Activated CD8-positive, alpha-beta memory T cell treated with anti-CD3 and anti-CD28 coated beads for 1 hour (primary cell): ENCODE measurements at places on chromosomes 12 and 14.

DNA sequence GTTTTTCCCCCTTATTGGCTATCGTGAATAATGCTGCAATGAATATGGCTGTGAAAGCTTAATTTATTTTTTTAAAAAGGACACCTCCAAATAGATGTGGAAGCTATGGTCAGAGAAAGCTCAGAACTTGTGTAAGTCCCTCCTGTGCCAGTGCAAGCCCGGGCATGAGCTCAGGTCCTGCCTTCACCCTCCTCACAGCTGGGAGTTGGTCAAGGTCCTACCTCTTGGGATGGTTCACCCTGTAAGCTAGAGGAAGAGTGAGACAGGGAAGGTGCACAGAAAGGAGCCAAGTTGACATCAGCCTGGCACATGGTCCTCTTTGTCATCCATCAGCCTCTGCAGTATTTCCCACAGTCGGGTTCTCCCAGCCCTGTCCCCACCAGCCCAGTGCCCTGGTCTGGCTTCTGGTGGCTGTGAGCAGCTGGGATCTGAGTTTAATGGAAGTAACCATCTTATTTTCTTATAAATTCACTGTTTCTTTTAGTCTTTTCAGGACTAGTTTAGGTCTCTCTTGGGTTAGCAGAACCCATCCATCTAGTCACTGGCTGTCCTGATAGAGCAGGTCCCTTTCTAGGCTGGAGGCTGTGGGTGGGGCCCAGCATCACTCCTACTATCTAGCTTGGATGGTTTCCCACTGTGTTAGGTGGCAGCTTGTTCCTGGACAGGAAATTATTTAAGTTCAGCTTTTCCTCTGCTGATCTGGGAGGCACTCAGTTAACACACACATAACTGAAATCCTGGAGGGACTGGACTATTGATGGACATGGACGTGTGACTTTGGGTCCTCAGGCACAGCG, 11.8 kb upstream of the PLEKHG3 start:
- no peak for DNase-seq

DNA sequence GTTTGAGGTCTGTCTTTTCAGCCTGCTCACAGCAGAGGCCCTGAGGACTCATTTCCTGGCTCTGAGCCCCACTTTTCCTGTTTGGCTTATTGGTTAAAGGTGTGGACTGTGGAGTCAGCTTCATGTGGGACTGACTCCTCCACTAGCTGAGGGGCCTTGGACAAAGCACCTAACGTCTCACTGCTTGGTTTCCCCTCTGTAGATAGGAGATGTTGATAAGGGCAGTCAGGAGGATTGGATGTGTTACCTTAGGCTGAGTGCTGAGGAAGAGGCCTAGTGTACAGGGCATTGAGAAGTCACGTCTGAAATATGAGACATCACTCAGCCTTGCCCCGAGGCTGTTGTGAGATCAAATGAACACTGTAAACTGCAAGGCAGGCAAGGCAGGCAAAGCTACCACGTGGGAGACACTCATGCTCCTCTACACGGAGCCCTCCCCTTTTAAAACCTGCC, 27.1 kb upstream of the TCL1A start:
- no peak for DNase-seq

GRCh38 chr12:50087995-50088394, 2.9 kb downstream of the SMARCD1 start:
- DNase-seq: no peak

DNA sequence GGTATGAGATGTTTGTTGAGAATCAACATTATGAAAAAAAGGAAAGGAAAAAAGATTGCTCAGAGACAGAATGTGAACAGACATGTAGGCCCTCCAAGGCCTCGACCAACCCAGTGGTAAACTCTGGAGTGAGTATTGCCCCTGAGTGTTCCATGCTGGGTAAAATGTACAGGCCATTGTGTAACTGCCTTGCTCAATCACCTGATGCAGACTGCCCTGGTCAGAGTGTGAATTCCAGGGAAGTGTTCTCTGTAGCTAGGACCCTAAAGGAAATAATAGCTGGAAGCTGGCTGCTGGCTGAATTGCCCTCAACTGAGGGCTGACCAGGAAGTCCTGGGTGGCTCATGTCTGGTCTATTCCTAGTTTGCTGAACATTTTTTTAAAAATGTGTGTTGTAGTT, 1081.4 kb upstream of the LRFN5 start:
- no peak for DNase-seq
